ENCODE measurements at places on chromosomes 16 and 17. TPM values are rescaled to one million over a fixed set of nuclear protein-coding genes. Genes with fewer than 3 reads are reported as not detected.

The DCAF7 gene
- 89.6 TPM for total RNA-seq

- H3K4me1 ChIP-seq: no peaks in the 10 kb centered on the region
- H3K27me3 ChIP-seq: peaks cover 4% of the 10 kb centered on the region
- no peaks in the 10 kb centered on the region for H3K36me3 ChIP-seq
- no peak overlapping the region for H3K4me3 ChIP-seq
Measured at GRCh38 chr17:36055921-36056520, 8.1 kb upstream of the CCL18 start.

The KCNH4 gene
- 0.11 TPM for total RNA-seq

The PPP1R1B gene
- total RNA-seq: not detected

The AP1G1 gene
- 85.3 TPM for total RNA-seq

The ORAI3 gene
- total RNA-seq: 17.6 TPM

The SCN4A gene
- total RNA-seq: not detected

GRCh38 chr16:49048557-49048956, 233.1 kb downstream of the CBLN1 start:
- DNase-seq: no peak
- H3K27me3 ChIP-seq: no peaks in the 10 kb centered on the region
- H3K4me3 ChIP-seq: no peak overlapping the region
- no peaks in the 10 kb centered on the region for H3K36me3 ChIP-seq
- no peaks in the 10 kb centered on the region for H3K4me1 ChIP-seq

DNA sequence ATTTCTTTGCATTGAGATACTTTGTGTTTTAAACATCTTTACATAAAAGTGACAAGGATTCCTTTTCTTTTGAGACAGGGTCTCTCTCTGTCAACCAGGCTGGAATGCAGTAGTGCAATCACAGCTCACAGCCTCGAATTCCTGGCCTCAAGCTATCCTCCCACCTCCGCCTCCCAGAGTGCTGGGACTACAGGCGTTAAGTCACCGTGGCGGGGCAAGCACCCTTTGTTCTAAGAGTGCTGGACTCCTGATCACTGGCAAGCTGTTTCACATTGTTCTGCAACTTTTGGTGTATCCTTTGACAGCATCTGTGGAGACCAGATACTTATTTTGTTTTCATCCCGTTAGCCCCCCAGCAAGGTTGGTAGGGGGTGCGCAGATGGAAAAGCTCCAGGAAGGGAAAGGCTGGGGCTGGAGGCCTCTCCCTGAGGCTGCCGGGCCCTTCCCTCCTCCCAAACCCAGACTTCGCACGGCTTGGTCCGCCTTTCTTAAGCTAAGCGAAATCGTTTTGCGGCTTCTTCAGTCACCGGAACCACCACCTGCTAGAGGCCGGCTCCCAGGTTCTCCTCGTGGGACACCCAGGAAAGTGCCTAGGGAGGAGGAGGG, 1.1 kb downstream of the ST6GALNAC2 start:
- DNase-seq: no peak
- peaks cover 5% of the 10 kb centered on the region for H3K4me1 ChIP-seq
- H3K27me3 ChIP-seq: peaks cover 16% of the 10 kb centered on the region
- peak overlapping the region; percentile 37 for H3K4me3 ChIP-seq
- H3K27ac ChIP-seq: no peak overlapping the region

- H3K4me3 ChIP-seq: no peak overlapping the region
- DNase-seq: peak; percentile 31
- no peaks in the 10 kb centered on the region for H3K27me3 ChIP-seq
- H3K27ac ChIP-seq: peak overlapping the region; percentile 35
- no peaks in the 10 kb centered on the region for H3K36me3 ChIP-seq
Measured at GRCh38 chr17:35191001-35191695, 3.0 kb downstream of the SLC35G3 start.

- peaks cover 13% of the 10 kb centered on the region for H3K4me1 ChIP-seq
- no peaks in the 10 kb centered on the region for H3K27me3 ChIP-seq
- H3K36me3 ChIP-seq: no peaks in the 10 kb centered on the region
- DNase-seq: peak; percentile 66
- peak within 1 kb of the TSS; percentile 69 for H3K27ac ChIP-seq
Measured at GRCh38 chr16:30896261-30896888, at the start of gene CTF1. CTF1 (plus strand) TSS chr16:30896614; CDS start chr16:30896644, 30 bp downstream.

- DNase-seq: no peak
- H3K27ac ChIP-seq: no peak overlapping the region
- H3K4me3 ChIP-seq: no peak overlapping the region
- no peaks in the 10 kb centered on the region for H3K36me3 ChIP-seq
Measured at GRCh38 chr16:11372829-11373306, 27.6 kb downstream of the RMI2 start.

All from endothelial cell of umbilical vein (primary cell).